ENCODE measurements at places on chromosomes 1 and 21. TPM values are rescaled to one million over a fixed set of nuclear protein-coding genes. Genes with fewer than 3 reads are reported as not detected.

CLEC20A gene
- not detected for total RNA-seq

KCNN3 gene
- 0.10 TPM for total RNA-seq

HFM1 gene
- total RNA-seq = not detected

FCGR2B gene
- total RNA-seq = not detected

SIPA1L2 gene
- 3.3 TPM for total RNA-seq

EXOC8 gene
- 19.2 TPM for total RNA-seq

- H3K4me1 ChIP-seq = no peaks in the 10 kb centered on the region
- H3K36me3 ChIP-seq = no peaks in the 10 kb centered on the region
- H3K4me3 ChIP-seq = no peak overlapping the region
- peaks cover 10% of the 10 kb centered on the region for H3K27me3 ChIP-seq
Measured at GRCh38 chr1:202311875-202312635, 29.7 kb downstream of the UBE2T start.

DNA sequence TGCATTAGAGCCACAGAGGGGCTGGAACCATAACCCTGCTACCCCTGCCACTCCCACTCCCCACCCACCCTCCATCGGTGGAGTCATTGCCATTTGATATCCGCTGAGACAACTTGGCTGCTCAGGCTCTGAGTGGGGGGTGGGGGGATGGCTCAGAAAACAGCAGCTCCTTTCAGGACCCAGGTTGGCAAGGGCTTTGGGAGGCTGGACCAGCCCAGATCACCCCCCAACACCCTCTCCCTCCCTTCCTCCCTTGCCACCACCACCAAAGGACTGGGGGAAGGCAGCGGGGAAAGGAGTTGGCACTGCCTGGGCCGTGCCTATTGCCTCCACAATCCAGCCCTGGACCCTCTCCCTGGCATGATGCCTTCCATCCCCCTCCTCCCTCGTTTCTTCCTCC, 1.7 kb downstream of the KCNJ10 start:
- H3K27me3 ChIP-seq = peaks cover 52% of the 10 kb centered on the region
- H3K36me3 ChIP-seq = no peaks in the 10 kb centered on the region
- H3K27ac ChIP-seq = no peak overlapping the region
- H3K4me1 ChIP-seq = peaks cover 15% of the 10 kb centered on the region
- no peak for DNase-seq
- no peak overlapping the region for H3K4me3 ChIP-seq

DNA sequence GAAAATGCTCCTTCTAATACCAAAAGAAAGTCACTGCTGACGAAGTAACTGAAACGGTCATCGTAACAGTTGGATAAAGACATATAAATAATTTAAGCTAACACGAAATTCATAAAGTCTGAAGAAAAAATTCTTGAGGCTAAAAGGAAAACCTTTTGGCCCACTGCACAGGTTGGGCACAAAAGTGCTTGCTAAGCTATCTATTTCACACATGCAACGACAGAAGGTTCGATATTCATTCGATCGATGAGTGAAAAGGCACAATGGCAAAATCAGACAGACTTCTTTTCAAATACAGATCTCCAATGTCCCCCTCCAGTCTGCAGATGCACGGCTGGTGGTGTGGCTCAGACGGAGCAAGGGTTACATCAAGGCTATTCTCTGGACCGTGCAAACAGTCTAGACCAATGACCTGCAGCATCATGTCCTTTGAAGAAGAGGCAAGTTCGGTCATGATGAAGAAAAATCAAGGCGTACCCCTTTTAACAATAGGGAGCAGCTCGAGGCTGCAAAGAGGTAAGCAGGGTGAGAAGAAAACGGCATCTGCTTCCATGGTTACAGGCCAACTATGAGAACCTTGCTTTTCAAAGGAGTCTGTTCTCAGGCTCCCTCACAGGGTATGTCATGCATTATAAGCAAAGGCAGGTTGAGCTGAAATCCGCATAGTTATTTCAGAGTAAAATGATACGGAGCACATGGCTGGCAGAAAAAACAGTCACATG, 579.6 kb downstream of the USP25 start:
- DNase-seq = no peak
- no peaks in the 10 kb centered on the region for H3K36me3 ChIP-seq
- no peak overlapping the region for H3K4me3 ChIP-seq
- H3K27me3 ChIP-seq = no peaks in the 10 kb centered on the region
- H3K27ac ChIP-seq = no peak overlapping the region

GRCh38 chr1:115227346-115228082, 110.5 kb downstream of the NGF start:
- no peak overlapping the region for H3K4me3 ChIP-seq
- peaks cover 10% of the 10 kb centered on the region for H3K27me3 ChIP-seq

- peaks cover 3% of the 10 kb centered on the region for H3K36me3 ChIP-seq
- DNase-seq = peak; percentile 22
- H3K4me1 ChIP-seq = peaks cover 43% of the 10 kb centered on the region
- H3K27me3 ChIP-seq = no peaks in the 10 kb centered on the region
- H3K27ac ChIP-seq = no peak overlapping the region
- no peak overlapping the region for H3K4me3 ChIP-seq
Measured at GRCh38 chr1:204567071-204567470, 50.9 kb downstream of the MDM4 start.

DNA sequence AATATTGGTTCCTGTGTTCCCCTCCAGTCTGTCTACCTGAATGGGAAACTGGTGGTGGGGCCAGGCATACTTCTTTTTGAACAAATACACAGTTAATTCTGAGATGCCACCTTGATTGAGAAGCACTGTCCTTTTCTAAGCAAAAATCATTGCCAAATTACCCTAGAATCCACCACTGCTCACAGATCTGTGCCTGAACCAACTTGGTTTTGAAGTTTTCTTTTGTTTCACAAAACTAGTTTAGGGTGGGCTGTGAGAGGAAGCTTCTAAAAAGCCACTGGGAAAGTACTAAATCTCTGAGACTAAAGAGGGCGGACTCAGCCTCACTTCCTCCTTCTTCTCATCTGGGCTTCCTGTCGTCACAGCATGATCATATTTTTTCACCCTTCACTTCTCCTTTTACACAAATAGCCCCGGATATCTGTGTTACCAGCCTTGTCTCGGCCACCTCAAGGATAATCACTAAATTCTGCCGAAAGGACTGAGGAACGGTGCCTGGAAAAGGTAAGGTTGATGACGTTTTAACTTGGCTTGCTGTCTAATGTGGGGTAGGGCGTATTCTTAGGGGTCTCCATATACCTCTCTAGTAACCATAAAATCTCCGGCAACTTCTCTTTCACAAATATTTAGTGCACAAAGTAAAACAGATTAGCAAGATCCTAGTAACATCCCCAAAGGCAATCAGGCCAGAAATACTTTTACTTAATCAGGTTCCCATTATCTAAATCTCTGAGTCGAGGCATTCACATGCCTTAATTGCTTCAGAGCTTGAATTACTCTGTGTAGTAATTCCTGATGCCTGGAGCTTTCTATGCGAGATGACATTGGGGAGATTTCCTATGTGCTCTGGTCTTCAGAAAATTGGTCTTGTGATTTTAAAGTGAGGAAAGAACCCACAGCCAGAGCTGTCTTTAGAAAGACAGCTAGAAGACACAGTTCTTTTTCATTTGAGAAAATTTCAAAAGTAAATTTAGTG, at the start of gene CD53:
Gene CD53, plus strand, starts transcription at position 404 of the 976 bp plus-strand sequence. CDS start 18,261 bp downstream, outside the sequence.
- peak; percentile 41 for DNase-seq
- H3K27me3 ChIP-seq = no peaks in the 10 kb centered on the region
- H3K4me1 ChIP-seq = peaks cover 56% of the 10 kb centered on the region
- peaks cover 14% of the 10 kb centered on the region for H3K36me3 ChIP-seq
- peak within 1 kb of the TSS; percentile 96 for H3K27ac ChIP-seq

GRCh38 chr1:62294261-62294660, 25.0 kb downstream of the KANK4 start:
- H3K27ac ChIP-seq = no peak overlapping the region
- DNase-seq = no peak
- H3K4me1 ChIP-seq = peaks cover 12% of the 10 kb centered on the region
- no peak overlapping the region for H3K4me3 ChIP-seq

DNA sequence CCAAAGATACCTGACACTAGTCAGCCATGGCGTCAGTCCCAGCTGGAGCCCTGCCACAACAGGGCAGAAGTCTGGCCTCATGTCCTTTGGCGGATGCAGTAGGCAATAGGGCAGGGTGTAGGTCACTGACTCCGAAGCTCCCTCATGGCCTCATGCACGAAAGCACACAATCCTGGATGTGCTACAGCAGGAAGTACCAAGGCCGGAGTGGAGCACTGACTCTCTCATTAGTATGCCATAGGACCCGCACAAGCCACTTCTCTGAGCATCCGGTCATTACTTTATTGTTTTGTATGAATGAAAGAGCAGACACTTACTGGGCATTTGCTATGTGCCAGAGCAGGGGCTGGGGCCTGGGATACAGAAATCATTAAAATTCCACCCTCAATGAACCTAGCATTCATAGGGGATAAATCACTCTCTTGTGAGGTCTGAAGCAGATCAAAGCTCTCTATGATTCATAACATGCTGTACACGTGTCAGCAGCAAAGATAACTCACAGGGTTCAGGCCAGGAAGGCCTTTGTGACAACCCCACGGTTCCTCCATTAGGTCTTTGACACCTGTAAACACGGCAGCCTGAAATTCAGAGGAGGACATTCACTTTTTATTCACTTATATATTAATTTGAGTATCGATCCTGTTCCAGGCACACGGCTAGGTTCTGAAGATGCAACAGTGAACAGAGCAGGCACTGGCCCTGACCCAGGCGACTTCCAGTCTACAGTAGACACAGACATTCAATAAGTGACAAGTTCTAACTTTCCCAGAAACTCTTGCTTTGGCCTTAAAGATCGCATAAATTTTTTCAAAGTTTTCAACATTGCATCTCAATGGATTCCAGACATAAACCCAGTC, 357.9 kb upstream of the USP24 start:
- no peak overlapping the region for H3K27ac ChIP-seq
- no peaks in the 10 kb centered on the region for H3K4me1 ChIP-seq
- H3K4me3 ChIP-seq = no peak overlapping the region

GRCh38 chr1:173413271-173413707, 63.8 kb upstream of the PRDX6 start:
- no peaks in the 10 kb centered on the region for H3K36me3 ChIP-seq
- no peak overlapping the region for H3K4me3 ChIP-seq
- DNase-seq = no peak
- H3K27me3 ChIP-seq = no peaks in the 10 kb centered on the region

DNA sequence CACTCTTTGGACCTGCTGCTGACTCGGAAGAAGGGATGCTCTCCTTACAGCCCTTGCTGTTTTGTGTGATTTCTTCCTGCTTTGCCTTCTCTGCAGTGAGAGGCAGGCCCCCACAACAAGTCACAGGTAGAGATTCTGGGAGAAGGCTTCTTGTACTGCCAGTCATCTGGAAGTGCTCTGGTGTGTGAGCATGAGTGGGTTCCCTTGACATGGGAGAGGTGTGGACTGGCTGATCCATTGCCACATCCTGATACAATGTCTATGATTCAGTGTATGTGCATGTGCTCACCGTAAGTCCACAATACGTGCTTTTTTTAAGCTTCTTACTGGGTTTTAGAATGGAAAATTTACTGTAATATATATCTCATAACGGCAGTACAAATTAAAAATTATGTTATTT, 46.0 kb upstream of the PLA2G4A start:
- no peak overlapping the region for H3K4me3 ChIP-seq
- H3K27ac ChIP-seq = no peak overlapping the region
- H3K4me1 ChIP-seq = peaks cover 7% of the 10 kb centered on the region

- peaks cover 40% of the 10 kb centered on the region for H3K27me3 ChIP-seq
- peaks cover 18% of the 10 kb centered on the region for H3K4me1 ChIP-seq
- H3K36me3 ChIP-seq = no peaks in the 10 kb centered on the region
- no peak for DNase-seq
- H3K4me3 ChIP-seq = no peak overlapping the region
Measured at GRCh38 chr1:93594603-93594880, 87.1 kb downstream of the BCAR3 start.

- no peak overlapping the region for H3K27ac ChIP-seq
- no peaks in the 10 kb centered on the region for H3K36me3 ChIP-seq
- H3K27me3 ChIP-seq = no peaks in the 10 kb centered on the region
- no peaks in the 10 kb centered on the region for H3K4me1 ChIP-seq
- H3K4me3 ChIP-seq = no peak overlapping the region
Measured at GRCh38 chr1:239761509-239761908, 330.2 kb upstream of the FMN2 start.

DNA sequence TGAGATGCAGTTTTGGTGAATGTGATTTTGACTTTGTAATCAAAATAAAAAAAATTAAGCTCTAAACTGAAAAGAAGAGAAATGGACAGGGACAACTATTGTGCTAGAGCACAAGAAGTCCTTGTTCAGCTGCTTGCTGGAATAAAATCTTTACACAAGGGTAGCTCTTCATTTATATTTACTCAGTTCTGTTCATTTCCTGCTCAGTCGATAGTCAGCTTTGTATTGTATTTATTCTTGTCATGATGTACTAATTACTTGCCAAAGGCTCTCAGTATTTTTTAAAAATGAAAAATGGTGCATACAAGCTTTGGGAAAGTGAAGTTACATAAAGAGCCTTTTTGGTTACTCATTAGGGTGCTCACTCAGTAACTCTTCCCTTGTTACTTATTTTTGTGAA, 17.8 kb downstream of the F5 start:
- DNase-seq = no peak
- no peak overlapping the region for H3K27ac ChIP-seq
- H3K27me3 ChIP-seq = no peaks in the 10 kb centered on the region
- H3K4me3 ChIP-seq = no peak overlapping the region

DNA sequence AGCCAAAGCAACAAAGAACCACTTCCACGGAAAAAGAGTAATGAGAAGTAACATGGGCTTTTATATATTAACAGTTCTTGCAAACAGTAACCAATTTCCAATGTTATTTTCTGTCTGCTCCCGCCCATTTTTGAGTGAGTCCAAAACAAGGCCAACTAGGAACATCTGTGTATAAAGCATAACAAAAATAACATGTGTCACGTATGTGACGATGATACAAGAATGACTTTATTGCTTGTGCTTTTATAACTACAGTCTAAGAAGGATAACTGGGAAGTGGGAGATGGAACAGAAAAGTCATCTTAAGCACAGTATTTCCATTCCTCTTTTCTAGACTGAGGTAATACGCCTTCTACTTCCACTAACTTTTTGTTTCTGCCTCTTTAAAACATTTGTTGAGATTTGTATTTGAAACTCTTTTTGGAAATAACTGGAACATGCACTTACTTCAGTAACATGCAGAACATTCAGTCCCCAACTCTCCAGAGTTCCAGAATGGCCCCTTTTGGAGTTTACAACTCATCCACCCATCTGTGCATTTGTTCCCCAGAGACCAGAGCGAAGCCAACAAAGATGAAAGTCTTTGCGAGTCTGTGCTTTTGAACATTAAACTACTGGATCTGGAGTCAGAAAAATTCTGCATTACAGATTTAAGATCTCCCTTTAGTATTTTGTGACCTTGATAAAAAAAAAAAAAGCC, 143.0 kb upstream of the ZRANB2 start:
- no peaks in the 10 kb centered on the region for H3K27me3 ChIP-seq
- DNase-seq = no peak
- H3K4me1 ChIP-seq = no peaks in the 10 kb centered on the region
- H3K36me3 ChIP-seq = no peaks in the 10 kb centered on the region
- no peak overlapping the region for H3K27ac ChIP-seq

GRCh38 chr1:87151500-87152421, 176.9 kb upstream of the LMO4 start:
- DNase-seq = peak; percentile 54
- H3K27me3 ChIP-seq = peaks cover 58% of the 10 kb centered on the region
- no peaks in the 10 kb centered on the region for H3K36me3 ChIP-seq
- H3K4me1 ChIP-seq = peaks cover 16% of the 10 kb centered on the region
- peak overlapping the region; percentile 24 for H3K27ac ChIP-seq
- peak overlapping the region; percentile 85 for H3K4me3 ChIP-seq
